Astrocyte (in vitro differentiated cells and primary cell): ENCODE measurements at places on chromosomes 13 and 19.

DNA sequence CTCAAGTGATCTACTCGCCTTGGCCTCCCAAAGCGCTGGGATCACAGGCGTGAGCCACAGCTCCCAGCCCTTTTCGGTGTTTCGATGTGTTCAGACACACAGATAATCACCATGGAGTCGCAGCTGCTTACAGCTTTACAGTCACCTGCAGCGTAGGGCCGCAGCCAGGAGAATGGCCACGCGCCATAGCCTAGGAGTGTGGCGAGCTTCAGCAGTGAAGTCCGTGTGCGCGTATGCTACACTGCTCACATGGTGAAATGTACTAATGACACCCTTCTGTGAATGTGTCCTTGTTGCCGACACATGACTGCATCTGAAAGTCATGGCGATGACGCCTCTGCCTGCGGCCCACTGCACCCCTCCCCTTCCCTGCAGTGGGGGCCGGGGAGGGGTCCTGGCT is 23.6 kb downstream of the AP3D1 start:
- no peak for DNase-seq

DNA sequence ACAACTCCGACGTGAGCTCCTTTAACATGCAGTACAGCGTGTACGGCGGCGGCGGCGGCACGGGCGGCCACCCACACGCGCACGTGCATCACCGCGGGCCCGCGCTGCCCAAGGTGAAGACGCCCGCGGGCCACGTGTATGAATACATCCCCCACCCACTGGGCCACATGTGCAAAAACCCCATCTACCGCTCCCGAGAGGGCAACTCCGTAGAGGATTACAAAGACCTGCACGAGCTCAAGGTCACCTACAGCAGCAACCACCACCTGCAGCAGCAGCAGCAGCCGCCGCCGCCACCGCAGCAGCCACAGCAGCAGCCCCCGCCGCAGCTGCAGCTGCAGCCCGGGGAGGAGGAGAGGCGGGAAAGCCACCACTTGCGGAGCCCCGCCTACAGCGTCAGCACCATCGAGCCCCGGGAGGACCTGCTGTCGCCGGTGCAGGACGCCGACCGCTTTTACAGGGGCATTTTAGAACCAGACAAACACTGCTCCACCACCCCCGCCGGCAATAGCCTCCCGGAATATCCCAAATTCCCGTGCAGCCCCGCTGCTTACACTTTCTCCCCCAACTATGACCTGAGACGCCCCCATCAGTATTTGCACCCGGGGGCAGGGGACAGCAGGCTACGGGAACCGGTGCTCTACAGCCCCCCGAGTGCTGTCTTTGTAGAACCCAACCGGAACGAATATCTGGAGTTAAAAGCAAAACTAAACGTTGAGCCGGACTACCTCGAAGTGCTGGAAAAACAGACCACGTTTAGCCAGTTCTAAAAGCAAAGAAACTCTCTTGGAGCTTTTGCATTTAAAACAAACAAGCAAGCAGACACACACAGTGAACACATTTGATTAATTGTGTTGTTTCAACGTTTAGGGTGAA is 6.6 kb downstream of the SLITRK5 start:
- DNase-seq = no peak

GRCh38 chr13:55528434-55528833 is 1612.3 kb upstream of the PRR20A start:
- no peak for DNase-seq

DNA sequence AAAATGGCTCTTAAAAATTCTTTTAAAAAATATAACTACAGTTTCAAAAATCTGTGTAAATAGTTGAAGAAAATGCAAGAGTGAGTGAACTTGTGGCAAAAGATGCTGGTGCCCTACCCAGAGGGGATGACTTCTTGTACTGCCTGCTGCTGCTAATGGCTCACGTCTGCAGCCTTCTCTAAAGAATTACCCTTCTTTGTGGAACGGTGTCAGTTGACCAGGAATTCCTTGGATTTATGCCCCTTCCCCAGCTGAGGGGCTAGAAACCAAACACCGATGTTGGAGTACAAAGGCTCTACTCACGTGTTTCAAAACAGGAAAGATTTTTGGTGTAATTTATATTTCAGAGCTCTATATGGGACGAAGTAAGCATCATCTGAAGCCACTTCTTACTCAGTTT is 1582.8 kb downstream of the OLFM4 start:
- DNase-seq = no peak
